ENCODE measurements at places on chromosomes 2 and 18.

DNA sequence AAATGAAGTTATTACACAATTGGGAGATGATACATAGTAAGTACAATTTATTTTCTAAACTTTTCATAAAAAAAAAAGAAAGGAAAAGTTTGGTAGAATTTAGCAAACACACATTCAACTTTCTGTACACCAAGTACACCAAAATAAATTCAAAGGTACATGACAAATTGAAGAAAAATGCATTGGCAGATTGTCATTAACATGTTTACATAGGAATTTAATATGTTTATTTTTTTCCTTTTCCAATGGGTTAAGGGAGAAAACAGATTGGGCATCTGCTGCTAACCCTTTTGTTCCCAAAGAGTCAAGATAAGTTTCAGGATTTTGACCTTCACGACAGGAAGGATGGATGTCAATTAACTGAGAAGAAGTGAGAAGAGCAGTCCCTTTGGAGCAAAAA is 620.4 kb downstream of the XIRP2 start:
- no peak for DNase-seq

DNA sequence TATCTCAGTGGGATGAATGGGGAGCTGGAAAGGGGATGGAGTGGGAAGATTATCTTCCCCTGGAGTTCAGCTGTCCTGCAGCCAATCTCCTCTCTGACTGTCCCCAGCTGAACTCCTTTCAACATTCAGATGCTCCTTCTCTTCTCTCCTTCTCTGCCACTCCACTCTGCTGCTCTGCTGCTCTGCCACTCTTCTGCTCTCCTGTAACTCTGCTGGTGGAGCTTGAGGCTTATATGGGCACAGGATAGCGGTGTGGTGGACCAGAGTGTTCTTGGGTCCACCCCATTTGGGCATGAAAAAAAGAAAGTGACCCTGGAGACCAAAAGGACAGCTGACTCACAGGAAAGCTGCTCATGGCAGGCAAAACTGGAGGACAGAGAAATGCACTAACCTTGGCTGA is 26.6 kb downstream of the FAHD2B start:
- DNase-seq = no peak

DNA sequence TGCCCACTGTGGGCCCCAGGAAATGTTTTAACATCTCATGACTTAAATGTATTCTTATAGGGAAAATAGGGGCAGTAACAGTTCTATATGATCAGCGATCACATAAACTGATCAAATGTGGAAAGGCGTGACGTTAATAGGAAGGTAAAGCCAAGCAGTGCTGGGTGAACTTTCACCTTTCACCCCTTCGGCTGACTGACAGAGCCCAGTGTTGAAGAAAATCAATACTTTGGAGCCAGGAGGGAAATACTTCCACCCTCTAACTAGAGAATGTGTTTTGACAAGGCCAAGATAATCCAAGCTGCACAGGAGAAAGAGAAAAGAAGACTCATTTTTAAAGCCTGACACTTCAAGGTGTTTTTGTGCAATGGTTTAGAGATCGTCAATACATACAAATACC is 116.5 kb upstream of the BOD1L2 start:
- DNase-seq = no peak

DNA sequence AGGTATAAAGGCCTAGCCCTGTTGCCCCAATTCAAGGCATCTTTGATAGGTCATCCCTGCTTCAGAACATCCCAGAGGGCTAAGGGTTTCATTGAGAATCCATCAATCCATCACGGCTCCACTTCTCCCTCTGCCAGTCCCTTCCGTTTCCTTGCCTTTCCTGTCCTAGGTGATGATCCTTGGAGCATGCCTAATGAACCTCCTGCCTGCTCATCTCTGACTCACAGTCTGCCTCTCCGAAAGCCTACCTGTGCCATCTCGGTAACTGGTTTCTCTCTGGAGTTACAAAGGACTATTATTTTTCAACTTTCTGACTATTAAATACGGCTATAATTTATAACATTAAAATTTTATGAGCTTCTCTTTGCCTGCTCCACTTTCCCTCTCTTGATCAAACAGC is 36.7 kb upstream of the OSBPL6 start:
- DNase-seq = no peak

- DNase-seq = no peak
These were observed 117.3 kb upstream of the STON1 start for GRCh38 chr2:48412443-48413250.

Measured in cerebellar nuclear complex (tissue), 1 donor.